ENCODE measurements at places on chromosomes 2 and 18. TPM values are rescaled to one million over a fixed set of nuclear protein-coding genes. Genes with fewer than 3 reads are reported as not detected.
A peak's percentile ranks its signal among the peaks of the same experiment; 100 is the strongest.

GRCh38 chr2:125227843-125228392 is 1202.8 kb downstream of the CNTNAP5 start:
- no peak for DNase-seq

GRCh38 chr18:61435064-61435652 is 101.9 kb downstream of the CDH20 start:
- DNase-seq: no peak

DNA sequence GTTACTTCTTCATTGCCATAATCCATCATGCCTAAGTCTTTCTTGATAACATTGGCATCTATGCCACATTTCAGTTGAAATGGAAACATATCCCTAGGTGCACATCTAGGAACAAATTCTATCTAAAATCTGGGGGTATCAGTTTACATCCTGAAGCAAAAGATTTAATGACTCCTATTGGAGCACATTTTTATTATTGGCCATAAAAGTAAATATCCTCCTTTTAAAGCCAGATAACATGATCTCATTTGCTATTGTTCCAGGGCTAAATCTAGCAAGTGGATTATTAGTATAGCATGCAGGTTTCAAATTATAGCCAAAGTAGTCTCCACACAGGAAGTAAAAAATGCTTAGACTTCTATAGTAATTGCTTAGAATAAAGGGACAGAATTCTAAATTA is 193.2 kb downstream of the CDH2 start:
- no peak for DNase-seq

- DNase-seq: no peak
These were observed 13.0 kb downstream of the C2orf74 start for GRCh38 chr2:61175036-61175435.

- DNase-seq: no peak
These were observed 102.4 kb downstream of the TRIB2 start for GRCh38 chr2:12819103-12819475.

DNA sequence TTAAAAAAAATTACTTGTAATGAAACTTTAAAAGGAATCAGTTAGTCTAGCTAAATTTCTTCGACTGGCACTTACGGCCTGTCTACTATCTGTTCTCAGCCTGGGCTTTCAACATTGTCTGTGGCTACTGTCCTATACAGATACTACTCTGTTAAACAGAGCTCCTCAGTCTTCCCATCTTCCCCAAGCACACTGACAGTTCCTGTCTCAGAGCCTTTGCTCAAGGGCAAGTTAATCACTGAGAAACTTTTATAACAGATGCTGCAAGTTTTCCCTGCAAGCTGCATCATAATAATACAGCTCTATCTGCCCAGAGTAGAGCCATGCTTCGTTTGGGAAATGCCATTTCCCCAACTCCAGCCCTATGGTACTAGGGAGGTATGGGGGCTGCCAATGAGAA is 11.3 kb upstream of the YPEL5 start:
- no peak for DNase-seq

DNA sequence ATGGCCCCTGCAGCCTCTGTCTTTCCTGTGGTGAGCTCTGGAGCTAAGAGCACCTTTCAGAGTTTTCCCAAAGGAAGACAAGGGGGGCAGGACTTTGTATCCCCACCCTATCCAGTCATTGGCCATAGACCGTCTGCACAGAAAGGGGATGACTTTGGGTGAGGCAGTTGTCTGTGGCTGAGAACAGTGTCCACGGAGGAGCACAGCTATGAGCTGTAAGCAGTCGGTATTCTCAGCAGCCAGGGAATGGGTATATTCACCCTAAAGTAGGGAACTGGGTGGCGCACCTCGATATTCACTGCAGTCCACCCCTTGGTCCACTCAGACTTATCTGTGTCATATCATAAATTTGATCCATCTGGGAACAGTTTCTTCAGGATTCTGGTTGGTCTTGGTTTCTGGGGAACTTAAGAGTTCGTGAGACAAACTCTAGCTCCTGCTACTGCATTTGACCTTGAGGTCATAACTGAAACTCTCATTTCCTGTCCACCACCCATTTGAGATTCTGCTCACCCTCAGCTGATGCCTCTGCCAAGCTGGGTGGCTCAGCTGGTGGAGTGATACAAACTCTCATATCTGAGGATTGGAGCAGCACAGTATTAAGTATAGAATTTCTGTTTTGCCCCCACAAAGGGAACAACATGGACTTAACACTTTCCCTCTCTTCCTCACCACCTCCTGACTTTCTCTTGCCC is 45.2 kb upstream of the SCG2 start:
- DNase-seq: no peak

VIT gene
- total RNA-seq: 21.6 TPM

DNA sequence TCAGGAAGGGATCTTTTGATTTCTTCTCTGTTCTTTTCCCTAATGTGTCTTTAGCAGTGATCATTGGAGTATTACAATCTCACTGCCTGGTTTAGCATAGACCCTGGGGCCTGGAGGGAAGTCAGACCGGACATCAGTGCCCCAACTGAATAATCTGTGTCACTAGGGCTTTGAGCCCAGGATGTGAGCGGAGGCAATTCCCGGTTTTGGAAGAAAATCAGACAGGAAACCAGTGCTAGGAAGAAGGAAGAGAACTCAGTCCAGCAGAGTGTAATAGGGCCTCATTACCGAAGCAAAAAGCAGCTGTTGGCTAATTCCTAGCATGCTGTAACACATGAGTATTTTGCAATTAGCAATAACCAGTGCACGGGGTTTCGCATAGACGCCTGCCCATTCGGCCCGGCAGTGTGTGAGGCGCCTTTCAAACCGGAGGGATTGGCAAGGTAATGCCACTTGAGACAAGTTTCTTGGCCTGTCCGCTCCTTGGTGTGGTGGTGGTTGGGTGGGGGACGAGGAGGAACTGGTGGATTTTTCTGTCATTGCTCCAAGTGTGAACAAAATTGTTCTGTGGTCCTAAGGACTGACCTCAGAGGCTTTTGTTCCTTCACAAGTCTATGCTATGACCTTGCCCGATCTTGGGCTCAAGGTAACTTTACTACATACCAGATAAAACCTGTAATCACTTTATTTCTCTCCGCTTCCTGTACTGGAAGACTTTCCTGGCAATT is 2.8 kb downstream of the FOSL2 start:
- peak; percentile 79 for DNase-seq

DNA sequence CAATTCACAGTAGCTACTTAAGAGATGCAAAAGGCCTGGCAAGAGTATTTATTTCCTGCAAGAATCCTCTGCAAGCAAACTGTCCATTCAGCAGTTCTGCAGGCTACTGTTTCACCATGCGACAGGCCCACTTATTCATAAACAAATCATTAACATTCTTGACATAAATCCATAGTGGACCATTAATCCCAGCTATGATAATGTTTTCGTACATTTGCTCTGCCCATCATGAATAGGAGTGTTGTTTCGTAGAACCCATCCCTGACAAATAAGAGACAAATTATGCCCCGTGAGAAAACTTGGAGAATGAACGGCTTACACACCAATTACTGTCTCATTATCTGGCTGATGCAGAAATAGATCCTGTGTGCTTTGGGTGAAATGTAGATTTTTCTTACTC is 65.4 kb downstream of the PID1 start:
- no peak for DNase-seq

- DNase-seq: no peak
These were observed 42.9 kb downstream of the STON1 start for GRCh38 chr2:48572816-48573215.
